RPMI7951 (cell line): ENCODE measurements at places on chromosomes 13 and 19. TPM values are rescaled to one million over a fixed set of nuclear protein-coding genes. Genes with fewer than 3 reads are reported as not detected.

GRCh38 chr13:112779856-112780604, 90.2 kb downstream of the ATP11A start:
- no peak for DNase-seq

DNA sequence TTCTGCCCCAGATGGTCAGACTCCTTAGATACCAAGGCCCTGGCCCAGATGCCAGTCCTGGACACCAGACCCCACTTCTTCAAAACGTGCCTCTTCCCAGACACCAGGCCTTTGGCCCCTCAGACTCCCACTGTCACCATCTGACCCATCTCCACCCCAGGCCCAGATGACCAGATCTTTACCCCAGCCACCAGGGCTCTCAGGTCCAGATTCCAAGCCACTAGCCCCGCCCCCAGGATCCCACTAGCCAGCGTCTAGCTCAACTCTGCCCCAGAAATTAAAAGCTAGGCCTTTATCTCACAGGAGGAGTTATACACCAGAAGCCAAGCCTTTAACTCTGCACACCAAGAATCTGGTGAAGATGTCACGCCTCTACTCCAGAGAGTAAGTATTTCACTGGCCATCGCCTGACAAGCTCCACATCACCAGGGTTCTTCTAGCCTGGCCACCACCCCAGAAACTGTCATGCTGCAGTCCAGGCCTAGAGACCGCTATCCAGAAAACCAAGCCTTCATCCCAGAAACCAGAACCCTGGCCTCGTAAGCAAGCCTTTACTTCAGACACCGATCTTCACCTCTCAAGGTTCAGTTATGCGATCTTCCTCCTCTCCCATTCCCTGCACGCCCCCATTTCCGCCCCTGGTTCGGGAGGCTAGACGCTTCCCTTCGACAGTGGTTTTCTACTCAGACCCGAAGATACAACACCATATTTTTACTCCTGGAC, 595 bp downstream of the XAB2 start:
- no peak for DNase-seq

- no peak for DNase-seq
Observed at GRCh38 chr13:107034236-107034872, 466.4 kb upstream of the ARGLU1 start.

- DNase-seq: peak; percentile 82
Observed at GRCh38 chr19:16342002-16342715, 17.5 kb downstream of the KLF2 start.

DNA sequence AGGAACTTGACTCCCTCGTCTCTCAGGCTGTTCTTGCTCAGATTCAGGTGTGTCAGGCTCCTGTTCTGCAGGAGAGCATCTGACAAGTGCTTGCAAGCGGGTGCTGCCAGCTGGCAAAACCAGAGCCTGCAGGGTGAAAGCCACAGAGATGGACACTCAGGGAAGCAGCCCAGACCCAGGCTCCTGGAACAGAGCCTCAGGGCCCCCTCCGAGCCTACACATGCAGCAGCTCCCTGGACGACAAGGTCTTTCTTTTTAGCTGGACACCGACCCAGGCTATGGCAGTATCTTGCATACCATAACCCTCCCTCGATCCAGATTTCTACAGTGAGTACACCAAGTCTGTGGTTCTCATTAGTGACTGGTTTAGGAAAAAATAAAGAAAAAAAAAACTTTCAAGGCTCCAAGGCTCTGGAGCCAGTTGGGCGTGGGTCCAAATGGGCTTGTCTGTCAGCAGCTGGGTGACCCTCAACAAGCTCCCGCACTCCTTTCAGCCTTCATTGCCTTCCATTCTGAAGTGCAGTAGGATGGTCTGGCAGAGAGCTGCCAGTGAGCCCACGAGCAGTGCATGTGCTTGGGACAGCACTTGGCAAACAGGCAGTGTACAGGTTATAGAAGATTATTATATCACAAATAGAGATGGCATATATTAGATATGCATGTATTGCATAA, 29.9 kb downstream of the NLRP13 start:
- no peak for DNase-seq

DNA sequence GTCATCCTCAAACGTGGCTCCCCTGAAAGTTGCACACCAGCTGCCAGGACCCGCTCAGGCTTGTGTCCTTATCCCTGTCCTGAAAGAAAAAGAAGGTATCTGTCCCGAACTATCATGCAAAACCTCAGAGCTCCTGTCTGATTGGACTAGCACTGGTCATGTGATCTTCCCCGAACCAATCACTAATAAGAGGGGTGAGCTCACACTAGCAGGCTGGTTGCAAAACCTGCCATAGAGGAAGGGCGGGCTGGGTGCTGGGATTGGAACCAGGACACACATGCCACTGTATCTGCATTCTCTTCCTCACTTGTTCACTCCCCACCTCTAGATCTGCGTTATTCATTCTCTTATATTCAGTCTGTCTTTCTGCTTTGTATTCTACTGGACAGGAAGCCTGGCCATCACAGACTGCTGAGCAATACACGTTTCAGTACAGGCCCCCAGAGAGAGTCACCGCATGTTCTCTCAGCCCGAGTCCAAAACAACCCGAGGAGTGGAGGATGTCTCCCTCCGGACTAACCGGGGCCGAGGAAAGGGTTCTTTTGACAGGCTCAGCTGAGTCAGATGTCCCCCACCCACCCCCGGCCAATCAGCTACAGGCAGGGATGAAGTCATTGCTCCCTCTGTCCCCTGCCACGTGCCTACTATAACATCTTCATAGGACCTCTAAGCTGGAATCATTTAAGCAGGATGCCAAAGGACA, 97.7 kb downstream of the SIPA1L3 start:
- DNase-seq: peak; percentile 99

DNA sequence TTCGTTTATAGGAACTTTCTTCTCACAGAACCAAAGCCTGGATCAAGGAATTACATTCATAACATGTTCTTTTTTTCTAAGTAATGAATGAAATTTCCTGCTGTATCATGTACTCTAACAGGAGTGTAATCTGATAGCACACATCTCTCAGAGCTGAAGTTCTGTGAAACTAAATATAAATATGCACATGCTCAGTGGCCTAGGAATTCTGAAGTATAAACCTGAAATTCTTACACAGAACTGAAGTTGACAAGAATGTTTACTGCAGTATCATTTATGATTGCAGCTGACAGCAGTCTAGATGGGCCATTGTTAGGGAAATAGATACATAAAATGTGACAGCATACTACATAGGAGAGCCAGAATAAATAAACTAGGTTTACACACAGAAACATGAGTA, 54.5 kb downstream of the USP12 start:
- no peak for DNase-seq

GRCh38 chr19:40442328-40443130, 1.6 kb downstream of the SERTAD3 start:
- no peak for DNase-seq

GRCh38 chr13:43445668-43446067, 341.1 kb downstream of the ENOX1 start:
- DNase-seq: no peak

GRCh38 chr13:99998261-99998660, 16.7 kb downstream of the ZIC2 start:
- DNase-seq: no peak

DNA sequence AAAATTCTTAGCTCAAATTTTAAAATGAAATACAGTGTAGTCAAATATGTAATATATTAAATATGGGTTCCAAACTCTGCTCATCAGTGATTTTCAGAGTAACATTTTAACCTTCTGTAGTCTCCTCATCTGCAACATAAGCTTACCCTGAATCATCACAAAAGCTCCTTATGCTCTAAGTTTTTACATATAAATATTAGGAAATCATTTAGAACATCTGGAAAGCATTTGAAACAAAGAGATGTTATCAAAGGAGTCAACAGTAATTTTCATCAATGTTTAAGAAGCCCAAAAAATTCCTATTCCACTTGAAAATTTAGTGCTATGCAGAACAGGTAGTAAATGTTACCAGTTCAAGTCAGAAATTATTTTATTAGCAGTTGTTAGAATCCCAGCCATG, 224.7 kb downstream of the DCT start:
- DNase-seq: no peak

GRCh38 chr13:75556961-75557360, 7.4 kb downstream of the UCHL3 start:
- DNase-seq: no peak

- DNase-seq: peak; percentile 47
Observed at GRCh38 chr19:7852851-7853769, 21.1 kb downstream of the PRR36 start.

GRCh38 chr13:46324976-46325375, 62.1 kb downstream of the RUBCNL start:
- no peak for DNase-seq

- DNase-seq: no peak
Observed at GRCh38 chr19:44303320-44303719, 1.5 kb downstream of the ZNF235 start.

- no peak for DNase-seq
Observed at GRCh38 chr13:44785401-44785800, 203.9 kb downstream of the NUFIP1 start.

DNA sequence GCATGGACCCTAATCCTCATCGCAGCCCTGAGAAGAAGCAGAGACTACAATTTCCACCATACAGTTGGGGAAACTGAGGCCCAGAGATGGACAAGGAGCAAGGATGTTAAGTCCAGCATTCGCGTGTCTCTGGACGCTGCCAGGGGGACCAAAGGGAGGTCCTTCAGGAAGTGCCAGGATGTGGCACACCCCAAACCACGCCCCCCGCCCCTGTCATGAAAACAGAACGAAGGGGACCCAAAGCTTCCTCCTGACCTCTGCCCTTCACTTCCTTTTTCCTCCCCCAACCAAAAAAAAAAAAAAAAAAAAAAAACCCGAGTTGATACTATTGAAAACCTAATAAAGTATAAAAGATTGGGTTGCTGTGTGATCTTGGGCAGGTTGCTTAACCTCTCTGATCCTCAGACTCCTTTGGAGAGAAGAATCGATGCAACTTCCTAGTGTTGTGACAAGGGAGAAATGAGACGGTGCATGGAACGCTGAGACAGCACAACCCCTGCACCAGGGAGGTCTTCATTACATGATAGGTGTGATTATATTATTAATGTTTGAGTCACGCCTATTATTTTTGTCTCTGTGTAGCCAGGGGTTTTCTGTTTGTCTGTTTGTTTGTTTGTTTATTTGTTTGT, 2.7 kb upstream of the ZBTB7A start:
- no peak for DNase-seq

- DNase-seq: no peak
Observed at GRCh38 chr19:49744946-49745381, 18.1 kb downstream of the TSKS start.

DNA sequence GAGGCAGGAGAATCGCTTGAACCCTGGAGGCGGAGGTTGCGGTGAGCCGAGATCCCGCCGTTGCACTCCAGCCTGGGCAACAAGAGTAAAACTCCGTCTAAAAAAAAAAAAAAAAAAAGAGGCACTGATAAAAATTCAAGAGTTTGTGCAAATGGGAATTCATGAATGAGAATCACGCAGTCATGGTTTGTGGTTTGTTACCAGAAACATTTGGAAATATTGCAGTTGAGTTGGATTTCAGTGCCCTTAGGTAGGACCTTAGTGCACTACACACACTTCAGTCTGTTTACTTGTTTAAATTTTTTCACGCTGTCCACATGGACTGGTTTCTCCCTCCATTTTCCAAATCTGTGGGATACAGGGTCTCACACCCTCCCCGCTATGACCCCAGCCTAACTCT, 28.4 kb downstream of the ZNF844 start:
- no peak for DNase-seq

DNA sequence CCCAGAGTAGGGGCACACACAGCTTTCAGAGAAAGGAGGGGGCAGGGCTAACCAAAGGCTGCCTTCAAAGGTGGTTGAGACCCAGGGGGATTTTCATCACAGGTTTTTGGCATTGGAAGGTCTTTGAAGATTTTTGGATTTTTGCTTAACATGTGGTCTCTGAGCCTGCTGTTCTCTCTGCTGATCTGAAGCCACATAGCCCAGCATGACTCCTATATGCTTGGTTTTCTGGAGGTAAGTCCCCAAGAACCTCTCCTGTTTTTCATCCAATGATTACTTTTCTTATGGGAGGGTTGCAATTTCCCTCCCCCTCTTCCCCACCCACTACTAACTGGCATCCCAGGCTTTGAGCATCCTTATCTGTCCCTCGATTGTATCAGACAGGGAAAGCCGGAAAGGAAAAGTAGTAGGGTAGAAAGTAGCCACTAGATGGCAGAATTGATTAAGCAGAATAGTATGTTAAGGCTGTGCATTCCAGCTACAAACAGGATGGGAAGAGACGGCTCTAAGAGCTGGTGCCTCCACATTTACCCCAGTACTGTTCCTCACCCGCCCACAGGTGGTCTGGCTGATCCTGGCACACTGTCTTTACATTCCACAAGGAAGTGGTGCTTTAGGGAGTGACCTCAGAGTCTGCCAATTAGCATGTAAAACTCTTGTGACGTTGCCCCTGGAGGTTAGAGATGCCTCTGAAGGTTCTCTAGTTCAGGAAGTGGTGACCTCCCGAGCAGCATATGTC, 218.9 kb upstream of the EDNRB start:
- DNase-seq: peak; percentile 55

DNA sequence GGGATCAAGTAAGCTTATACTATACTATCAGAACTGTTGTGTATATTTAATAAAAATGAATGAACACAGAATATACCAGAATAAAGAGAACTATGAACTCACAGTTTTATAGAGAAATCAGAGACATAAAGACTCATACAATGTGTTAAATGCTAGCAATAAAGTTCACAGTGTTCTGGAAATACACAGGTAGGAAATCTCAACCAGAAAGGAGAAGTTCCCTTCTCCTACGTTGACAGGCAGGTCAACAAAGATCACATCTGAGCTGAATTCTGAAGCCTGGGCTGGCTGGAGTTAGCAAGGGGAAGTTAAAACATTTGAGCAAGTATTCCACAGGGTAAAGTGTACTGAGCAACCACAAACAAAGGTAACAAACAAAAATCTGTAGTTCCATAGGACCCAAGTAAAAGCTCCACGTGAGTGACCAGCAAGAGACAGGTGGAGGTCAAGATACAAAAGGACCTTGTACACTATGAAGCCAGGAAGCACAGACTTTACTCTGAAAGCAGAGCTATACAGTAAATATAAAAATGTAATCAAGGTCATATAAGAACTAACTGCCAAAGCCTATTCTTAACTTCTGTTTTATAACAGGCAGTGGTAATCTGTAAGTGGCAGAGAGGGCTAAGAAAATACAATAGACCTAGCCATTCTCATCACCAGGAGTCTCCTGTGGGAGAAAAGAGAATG, 13.0 kb downstream of the FBXL3 start:
- DNase-seq: no peak

The CEACAM3 gene
- not detected in 2 replicates for total RNA-seq

The TUBB4A gene
- total RNA-seq: 0.20 TPM in 1 of 2 replicates, not detected in the other

The ZNF415 gene
- total RNA-seq: 2.9 and 5.0 TPM in 2 replicates

The KRTDAP gene
- total RNA-seq: not detected in 2 replicates

The LYPD3 gene
- 1.3 and 1.8 TPM in 2 replicates for total RNA-seq

The CD33 gene
- total RNA-seq: 2.1 and 2.4 TPM in 2 replicates

The IRS2 gene
- total RNA-seq: 0.24 and 0.49 TPM in 2 replicates

The ZNF177 gene
- 2.5 and 3.1 TPM in 2 replicates for total RNA-seq
